ENCODE measurements at places on chromosomes 6 and 20.

DNA sequence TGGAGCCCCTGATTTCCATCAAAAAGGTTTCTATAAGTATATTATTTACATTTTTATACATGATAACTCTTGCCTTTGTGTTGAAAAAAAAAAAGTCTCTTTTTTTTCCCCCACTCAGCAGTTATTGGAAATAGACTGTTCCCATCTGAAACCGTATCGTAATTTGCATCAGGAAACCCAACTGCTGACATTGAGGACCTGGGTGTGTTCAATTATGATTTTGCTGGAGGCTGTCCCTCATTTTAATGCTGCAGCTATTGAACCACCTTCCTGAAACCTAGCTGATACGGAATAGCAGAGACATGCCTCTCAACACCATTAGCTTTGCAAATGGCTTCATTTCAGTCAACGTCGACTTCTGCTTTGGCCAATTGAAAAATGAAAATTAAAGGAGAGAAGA lies 98.9 kb downstream of the ZNF217 start:
- DNase-seq: no peak

- no peak for DNase-seq
Measured at GRCh38 chr6:95142661-95143335, 434.5 kb upstream of the MANEA start.

- DNase-seq: no peak
Measured at GRCh38 chr6:15491986-15492269, 170.9 kb downstream of the DTNBP1 start.

DNA sequence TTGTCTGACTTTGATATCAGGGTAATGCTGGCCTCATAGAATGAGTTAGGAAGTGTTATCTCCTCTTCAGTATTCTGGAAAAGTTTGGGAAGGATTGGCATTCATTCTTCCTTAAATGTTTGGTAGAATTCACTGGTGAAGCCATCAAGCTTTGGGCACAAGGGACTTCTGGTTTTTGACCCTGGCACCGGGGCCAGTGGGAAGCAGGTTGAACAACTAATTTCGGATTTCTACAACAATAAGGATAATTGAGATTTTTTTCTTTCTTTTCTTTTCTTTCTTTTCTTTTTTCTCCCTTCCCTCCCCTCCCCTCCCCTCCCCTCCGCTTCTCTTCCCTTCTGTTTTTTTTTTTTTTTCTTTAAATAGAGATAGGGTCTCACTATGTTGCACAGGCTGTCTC lies 70.4 kb downstream of the EFCAB8 start:
- no peak for DNase-seq

GRCh38 chr20:3080939-3081388 lies 3.6 kb downstream of the AVP start:
- DNase-seq: no peak

GRCh38 chr20:45867819-45868176 lies 10.4 kb downstream of the ZSWIM3 start:
- no peak for DNase-seq

DNA sequence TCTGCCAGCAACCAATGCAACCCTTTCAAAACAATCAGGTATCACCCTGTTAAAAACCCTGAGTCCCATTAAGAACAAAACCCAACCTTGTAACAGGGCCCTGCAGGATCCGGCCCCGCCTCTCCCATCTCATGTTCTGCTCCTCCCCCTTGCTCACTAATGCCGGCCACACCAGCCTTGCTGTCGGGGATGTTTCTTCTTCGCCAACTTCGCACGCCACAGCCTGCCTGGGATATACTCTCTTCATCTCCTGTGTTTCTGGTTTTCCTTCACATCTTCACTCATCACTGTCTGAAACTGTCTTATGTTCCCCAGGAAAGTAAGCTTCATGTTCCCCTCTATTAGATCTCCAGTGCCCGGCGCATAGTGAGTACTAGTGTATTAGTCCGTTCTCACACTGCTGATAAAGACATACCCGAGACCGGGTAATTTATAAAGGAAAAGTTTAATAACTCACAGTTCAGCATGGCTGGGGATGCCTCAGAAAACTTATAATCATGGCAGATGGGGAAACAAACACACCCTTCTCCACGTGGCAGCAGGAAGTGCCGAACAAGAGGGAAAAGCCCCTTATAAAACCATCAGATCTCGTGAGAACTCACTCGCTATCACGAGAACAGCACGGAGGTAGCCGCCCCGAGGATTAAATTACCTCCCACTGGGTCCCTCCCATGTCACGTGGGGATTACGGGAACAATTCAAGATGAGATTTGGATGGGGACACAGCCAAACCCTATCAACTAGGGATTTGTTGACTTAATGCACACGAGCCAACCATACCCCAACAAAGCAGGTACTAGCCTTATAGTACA lies 5.1 kb downstream of the TP53RK start:
- no peak for DNase-seq

- DNase-seq: no peak
Measured at GRCh38 chr20:61570646-61571195, 318.7 kb downstream of the CDH4 start.
